ENCODE measurements at places on chromosomes 2 and 18.

- no peak for DNase-seq
Observed at GRCh38 chr2:24863641-24864040, 56.4 kb downstream of the ADCY3 start.

DNA sequence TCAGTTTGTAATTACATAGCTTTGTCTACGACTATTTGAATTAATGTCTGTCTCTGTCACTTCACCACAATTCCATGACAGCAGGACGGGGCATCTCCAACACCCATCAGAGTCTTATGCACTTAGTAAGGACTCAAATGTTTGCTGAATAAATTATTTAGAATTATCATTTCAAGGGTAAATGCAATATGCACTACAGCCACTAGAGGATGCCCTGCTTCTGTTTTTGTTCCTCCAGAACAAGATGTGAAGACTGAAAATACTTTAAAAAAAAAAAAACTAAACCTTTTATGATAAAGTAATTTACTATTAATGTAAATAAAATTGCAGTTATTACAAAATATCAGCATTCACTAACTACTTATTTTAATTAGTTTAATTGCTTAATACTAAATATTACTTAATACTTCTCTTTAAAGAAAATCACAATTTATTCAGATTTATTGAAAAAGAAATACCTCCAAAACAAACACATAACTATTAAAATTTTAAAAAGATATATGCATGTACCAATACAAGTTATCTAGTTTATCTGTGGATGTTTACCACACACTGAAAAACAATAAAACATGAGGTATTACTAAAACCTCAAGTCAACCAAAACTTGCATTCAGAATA, 3.2 kb downstream of the PIGN start:
- DNase-seq: peak; percentile 41

DNA sequence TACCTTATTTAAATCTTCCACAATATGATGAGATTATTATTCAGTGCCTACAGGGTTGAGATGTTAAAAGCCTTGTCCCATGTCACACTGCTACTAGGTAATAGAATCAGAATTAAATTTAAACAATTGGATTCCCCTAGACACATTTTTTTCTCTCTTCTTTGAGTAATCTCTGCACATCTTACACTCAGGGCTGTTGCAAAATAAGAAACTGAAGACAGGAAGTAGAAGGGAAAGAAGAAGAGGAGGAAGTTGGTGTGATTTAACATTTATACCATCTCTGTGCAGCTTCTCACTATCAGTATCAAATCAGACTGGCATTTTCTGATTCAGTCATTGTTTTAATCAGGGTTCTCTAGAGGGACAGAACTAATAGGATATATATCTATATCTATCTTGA, 677.6 kb downstream of the IRS1 start:
- DNase-seq: no peak

- no peak for DNase-seq
Observed at GRCh38 chr2:132633635-132634034, 36.4 kb downstream of the LYPD1 start.

GRCh38 chr2:137834760-137835379, 129.4 kb upstream of the HNMT start:
- DNase-seq: no peak

- DNase-seq: no peak
Observed at GRCh38 chr2:169065422-169065821, 3.9 kb upstream of the DHRS9 start.

GRCh38 chr2:188203776-188204175, 87.9 kb upstream of the GULP1 start:
- no peak for DNase-seq

GRCh38 chr18:47809420-47809819, 121.0 kb downstream of the SMAD2 start:
- no peak for DNase-seq

DNA sequence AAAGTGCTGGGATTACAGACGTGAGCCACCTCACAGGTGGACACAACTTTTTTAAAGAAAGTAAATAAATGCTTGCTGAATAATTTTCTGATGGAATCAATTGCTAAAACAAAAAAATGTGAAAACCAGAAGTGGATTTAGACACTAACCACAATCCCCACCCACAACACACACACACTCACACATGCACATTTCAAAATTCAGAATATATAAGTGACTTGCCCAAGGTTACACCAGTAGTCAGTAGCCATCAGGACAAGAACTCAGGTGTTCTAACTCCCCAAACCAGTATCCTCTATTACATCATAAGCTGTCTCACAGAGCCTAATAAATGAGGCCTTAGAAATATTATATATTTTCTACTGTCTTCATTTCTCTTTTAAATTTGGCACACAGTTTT, 1923.6 kb upstream of the PIK3C3 start:
- DNase-seq: no peak

DNA sequence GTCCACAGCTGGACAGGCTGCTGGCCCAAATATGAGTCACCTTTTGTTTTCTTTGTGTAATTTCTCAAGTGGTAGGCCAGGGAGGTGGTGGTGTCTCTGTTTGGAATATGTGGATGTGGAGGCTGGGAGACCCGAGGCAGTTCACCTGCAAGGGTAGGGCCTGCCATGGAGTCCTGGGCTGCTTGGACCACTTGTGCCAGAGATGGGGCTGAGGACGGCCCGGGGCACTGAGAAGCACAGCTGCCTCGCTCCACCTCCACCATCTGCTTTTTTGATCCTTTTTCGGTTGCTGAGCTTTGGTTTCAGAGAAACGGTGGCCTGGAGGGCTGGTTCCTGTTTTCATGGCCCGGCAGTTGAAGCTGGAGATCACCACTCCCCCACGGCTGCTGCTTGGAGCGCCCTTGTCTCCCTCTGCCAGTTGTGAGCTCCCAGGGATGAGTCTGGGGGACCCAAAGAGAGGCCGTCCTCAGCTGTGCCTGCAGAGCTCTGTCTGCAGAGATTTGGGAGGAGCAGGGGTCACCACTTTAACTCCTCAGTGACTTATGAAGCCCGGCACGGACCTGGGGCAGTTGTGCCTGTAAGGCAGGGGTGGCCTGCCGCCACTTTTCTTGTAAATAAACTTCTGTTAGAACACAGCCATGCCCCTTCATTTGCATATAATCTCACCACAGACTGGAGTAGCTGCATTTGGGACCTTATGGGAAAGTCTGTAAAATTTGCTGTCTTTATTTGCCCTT, 67.6 kb upstream of the MCFD2 start:
- peak; percentile 43 for DNase-seq

DNA sequence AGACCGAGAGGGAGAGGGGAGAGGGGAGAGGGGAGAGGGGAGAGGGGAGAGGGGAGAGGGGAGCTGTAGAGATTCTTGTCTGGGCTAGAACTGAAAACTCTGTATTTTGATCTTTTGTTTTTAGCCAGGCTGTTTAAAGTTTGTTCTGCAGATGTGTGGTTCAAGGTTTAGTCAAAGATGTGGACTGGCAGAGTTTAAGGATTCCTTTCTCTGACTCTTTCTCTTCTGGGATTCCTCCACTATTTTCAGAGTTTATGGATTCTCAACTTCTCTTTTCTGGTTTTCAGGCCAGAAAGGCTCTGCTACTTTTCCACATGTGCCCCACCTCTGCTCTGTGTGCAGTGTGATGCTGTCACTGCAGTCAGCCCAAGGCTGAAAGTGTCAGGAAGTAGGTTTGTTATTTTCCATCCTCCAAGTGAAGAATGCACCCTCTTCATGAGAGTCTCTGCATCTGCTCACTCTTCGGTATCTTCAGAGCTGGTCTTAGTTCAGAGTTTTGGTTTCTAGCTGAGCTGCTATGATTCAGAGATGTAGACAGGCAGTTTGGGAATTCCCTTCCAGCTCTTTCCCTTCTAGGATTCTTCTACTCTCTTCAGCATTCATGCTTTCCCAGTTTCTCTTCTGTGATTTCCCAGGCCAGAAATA, 130.9 kb upstream of the SMAD7 start:
- peak; percentile 51 for DNase-seq

DNA sequence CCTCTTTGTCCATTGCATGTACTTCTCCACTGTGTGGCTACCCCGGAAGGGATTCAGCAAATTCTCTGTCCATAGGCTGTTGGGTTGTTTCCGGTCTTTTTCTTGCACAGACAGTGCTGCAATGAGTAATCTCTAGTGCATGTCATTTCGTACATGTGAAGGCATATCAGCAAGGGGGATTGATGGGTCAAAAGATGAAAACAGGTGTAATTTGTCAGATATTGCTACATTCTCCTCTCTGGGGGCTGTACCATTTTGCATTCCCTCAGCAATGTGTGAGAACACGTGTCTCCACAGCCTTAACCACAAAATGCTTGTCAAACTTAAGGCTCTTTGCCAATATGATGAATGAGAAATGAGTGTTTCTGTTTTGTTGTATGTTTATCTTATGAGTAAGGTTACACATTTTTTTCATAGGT, 60.5 kb downstream of the KLHL29 start:
- DNase-seq: peak; percentile 54

DNA sequence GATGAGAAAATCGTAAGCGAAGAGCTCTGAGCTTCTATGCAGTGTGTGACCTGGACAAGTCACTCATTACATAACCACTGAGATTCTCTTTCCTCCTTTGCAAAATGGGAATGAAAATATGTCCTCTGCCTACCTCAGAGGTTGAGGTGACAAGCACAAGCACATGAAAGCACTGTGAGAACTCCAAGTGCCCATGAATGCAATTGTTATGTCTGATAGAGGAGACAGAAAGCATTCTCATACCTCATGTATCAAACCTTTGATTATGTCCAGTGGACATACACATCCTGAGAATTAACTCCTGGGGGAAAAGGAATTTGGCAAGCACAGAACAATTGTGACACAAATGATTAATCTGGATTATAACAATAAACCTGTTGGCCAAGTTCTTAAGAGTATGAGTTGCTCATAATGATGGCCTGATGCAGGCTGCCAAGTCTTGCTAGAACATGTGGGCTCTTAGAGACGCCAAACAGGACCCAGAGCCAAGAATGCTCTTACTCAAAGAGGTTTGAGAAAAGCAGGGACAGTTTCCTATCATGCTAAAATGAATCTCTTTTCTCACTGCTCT, 8.5 kb upstream of the RMDN2 start:
- peak; percentile 94 for DNase-seq

DNA sequence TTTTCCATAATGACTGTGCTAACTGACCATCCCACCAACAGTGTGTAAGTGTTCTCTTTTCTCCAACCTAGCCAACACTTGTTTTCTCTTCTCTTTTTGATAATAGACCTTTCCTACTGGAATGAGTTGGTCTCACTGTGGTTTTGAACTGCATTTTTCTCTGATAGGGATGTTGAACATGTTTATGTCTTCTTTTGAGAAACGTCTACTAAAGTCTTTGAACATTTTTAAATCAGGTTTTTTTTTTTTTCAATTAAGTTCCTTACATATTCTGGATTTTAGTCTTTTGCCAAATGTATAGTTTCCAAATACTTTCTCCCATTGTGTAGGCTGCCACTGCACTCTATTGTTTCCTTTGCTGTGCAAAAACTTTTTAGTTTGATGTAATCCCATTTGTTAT, 405.5 kb upstream of the FIGN start:
- DNase-seq: no peak

GRCh38 chr2:49687918-49688317, 533.6 kb upstream of the FSHR start:
- DNase-seq: no peak

- no peak for DNase-seq
Observed at GRCh38 chr2:240702640-240703011, 11.0 kb downstream of the AQP12A start.

DNA sequence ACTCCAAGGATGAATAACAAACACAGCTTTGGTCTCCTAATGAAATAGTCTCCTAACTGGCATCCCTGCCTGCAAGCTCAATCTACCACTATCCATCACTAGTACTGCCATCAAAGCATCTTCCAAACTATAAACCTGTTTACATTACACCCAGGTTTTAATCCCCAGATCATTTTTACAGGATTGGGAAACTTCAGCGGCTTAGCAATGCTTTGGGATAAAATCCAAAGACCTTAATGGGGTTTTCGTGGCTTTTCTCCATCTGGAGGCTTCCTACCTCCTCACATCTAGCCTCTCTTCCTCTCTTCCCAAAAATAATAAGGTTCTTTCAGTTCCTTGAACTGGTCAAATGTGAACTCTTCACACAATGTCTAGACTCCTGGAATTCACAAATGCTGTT, 92.2 kb upstream of the SETBP1 start:
- no peak for DNase-seq

- no peak for DNase-seq
Observed at GRCh38 chr2:134372141-134372540, 118.3 kb downstream of the MGAT5 start.

DNA sequence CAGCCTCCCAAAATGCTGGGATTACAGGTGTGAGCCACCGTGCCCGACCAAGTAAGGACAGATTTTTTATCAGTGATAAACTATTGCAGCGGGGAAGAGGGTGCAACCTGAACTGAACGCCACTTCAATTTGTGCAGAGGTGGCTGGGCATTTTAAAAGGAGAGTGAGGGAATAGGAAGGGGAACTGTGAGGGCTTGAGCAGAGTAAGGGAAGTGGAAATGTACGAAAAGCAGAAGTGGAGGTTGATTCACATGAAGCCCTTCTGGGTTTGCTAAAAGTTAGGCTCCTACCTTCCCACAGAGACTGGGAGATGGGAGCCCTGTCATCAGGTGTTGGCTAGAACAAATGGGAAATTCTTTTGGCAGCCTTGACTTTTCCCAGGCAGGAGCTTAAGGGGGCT, 6.1 kb downstream of the STK11IP start:
- DNase-seq: no peak

- no peak for DNase-seq
Observed at GRCh38 chr2:120982598-120982997, 246.9 kb downstream of the GLI2 start.

DNA sequence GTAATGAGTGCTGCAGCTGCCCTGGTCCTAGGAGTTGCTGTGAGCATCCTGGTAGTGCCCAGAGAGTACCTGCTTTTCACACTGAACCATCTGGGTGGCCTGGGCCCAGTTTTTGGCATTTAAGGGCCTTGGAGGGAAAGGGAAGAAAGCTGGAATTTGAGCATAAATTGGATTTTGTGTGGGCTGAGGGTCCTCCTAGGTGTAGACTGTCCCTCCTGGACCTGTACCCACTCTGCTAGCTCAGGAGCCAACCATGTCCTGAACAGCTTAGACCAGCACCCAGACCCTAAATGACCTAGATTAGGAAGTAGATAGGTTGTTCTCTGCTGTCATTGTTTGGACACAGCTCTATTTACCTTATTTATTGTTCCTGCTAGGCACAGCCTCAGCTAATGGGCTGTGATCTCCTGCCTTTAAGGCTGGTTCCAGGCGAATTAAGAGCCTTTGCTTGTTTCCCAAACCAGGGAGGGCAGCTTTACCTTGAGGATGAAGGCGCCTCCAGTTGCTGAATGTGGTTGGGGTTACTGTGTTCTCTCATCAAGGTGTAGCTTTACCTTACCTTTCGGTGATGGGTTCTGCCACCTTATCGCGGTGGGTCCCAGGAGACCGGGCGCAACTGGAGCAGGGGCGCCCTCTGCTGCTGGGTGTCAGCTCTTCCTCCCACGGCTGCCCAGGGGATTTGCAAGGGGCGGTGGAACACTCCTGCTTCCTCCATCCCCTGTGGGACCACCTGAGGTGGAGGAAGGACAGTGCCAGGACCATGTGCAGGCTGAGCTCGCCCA, 34.4 kb downstream of the ITGA6 start:
- no peak for DNase-seq

- no peak for DNase-seq
Observed at GRCh38 chr18:74760436-74760835, 162.8 kb downstream of the ZNF407 start.

GRCh38 chr2:63484901-63485300, 103.4 kb downstream of the WDPCP start:
- DNase-seq: no peak

All from stromal cell of bone marrow (primary cell).